ENCODE measurements at places on chromosomes 1 and 21.

- no peak for DNase-seq
Measured at GRCh38 chr1:87300628-87301027, 28.1 kb upstream of the LMO4 start.

GRCh38 chr1:84988588-84988987 lies 8.3 kb downstream of the MCOLN2 start:
- DNase-seq: no peak

DNA sequence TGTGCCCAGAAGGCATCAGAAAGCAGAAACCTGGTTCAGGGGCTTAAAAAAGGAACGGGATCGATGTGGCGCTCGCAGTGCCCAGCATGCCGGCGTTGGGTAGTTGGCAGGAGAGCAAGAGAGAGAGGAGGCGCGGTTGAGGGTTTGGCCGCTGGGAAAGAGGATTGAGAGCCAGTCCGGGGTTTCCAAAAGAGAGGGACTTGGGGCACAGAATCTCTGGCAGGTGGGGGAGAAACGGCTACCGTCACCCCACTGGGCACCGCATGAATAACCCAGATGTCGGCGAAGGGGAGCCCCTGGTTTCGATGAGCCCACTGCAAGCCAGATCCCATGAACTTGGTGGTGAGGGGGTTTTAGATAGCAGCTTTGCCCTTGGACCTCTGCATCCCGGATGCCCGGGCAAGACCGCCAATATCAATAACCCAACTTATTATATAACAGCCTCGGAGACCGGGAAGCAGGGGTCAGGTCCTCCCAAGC lies 60.4 kb upstream of the ACOT11 start:
- no peak for DNase-seq

DNA sequence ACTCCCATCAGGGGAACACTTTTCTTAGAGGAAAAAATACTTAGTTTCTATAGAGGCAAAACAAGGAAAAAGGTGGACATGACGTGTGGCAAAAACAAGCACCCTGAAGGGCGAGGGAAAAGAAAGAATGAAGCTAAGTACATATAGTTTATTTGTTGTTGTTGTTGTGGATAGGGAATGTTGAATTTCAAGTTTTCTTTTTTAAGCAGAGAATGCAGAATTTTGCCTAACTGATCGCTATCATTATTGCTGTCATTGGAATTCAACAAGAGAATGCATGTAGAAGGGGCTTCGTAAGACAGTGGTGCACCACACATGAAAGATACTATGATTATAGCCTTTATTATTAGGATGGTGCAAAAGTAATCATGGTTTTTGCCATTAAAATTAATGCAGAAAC lies 144.0 kb downstream of the LMO4 start:
- DNase-seq: no peak

DNA sequence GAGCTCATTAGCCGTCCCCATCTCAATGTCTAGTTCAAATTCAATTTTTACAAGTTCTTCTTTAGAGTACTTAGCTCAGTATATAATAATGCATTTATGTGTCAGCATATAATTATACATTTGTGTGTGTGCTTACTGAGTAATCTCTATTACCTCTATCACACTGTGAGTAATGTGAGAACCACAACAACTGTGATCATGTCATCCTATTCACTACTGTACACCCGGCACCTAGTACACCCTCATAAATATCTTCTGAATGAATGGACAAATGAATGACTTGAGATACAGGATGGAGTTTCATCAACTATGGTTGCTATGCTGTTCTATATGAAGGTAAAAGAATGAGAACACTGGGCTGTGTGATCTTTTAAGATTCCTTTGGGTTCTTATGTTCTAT lies 124.0 kb downstream of the GPATCH2 start:
- DNase-seq: no peak

- no peak for DNase-seq
Measured at GRCh38 chr1:78468521-78468920, 22.3 kb upstream of the PTGFR start.

DNA sequence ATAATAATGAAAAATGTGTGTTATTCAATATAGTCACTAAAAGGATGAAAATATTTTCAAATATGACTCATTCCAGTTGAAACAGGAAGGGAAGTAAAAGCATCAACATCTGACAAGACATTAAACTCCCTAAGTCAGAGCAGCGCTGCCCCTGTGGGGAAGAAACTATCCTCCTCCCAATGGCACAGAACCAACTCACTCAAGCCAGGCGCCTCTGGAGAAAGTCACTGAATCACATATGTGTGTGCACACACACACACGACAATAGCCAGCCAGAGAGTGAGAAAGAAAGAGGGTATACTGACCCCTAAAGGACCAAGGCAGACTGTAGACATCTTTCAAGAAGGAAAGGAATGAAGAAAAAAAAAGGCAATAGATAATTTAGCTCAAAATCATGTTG lies 126.9 kb downstream of the SETD4 start:
- DNase-seq: no peak

GRCh38 chr1:95905818-95906395 lies 671.9 kb downstream of the RWDD3 start:
- DNase-seq: no peak

DNA sequence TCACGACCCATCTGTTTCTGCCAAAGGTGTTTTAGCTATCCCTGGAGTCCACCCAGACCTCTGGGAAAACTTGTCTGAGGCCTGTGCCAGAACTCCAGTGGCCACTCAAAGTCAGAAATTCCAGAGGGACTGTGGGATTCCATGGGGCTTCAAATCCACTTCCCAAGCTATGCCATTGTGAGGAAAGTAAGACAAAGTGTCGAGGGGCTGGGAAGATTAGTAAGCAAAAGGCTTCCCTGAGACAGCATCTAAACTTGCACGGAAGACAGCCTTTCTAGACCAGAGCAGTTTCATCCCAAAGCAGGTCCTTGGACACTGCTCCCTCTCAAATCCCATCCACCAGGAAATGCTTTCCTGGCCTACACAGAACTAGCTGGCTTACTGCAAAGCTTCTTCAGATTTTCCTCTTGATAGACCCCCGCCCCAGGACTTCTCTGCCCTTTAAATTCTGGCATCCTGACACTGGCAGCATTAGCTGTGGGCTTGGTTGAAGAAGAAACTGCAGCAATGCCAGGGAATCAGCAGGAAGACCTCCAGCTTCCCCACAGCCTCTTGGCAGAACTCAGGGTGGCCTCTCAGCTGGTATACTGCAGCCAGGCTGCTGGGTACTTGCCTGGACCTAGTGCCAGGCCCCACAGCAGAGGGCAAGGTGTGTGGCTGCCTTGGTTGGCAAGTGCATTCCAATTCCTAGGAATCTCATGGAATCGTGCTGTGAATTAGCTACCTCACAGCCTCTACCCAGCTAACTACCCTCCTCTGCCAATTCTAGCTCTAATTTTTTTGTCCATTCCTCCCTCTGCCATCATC lies 27.3 kb upstream of the LMX1A start:
- no peak for DNase-seq

GRCh38 chr21:35962917-35963316 lies 97.4 kb downstream of the SETD4 start:
- no peak for DNase-seq

GRCh38 chr1:198491028-198491427 lies 49.5 kb downstream of the ATP6V1G3 start:
- DNase-seq: no peak

GRCh38 chr1:3033040-3033789 lies 11.9 kb downstream of the ACTRT2 start:
- DNase-seq: no peak

DNA sequence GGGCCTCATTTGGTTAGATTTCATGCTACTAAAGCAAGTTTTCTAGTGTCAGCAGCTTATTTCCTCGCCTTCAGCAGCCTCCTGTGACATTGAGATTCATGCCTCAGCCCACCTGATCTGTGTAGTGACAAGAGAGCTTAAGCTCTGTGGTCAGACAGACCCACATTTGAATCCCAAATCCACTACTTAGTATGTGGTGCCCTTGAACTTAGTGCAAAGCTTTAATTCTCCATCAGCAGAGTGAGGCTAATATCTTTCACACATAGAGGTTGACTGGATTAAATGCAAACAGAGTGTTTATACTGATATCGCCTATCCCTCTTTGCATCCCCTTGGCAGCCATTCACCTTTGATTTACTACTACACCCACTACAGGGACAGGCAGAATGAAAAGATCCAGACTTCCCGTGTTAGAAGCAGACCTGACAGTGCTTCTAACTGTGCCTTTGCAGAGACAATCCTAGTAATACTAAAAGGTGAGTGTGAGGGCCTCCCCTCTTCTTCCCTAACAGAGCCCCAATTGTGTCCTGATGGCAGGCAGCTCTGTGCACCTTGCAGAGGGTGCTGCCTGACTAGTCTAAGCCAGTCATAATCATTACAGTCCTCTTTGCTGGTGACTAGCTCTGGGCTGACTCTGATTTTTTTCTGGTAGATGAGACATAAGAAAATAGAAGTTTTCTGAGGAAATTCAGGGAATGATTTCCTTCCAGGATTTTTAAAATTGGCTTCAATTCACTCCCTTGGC lies 264.0 kb downstream of the CTH start:
- no peak for DNase-seq

DNA sequence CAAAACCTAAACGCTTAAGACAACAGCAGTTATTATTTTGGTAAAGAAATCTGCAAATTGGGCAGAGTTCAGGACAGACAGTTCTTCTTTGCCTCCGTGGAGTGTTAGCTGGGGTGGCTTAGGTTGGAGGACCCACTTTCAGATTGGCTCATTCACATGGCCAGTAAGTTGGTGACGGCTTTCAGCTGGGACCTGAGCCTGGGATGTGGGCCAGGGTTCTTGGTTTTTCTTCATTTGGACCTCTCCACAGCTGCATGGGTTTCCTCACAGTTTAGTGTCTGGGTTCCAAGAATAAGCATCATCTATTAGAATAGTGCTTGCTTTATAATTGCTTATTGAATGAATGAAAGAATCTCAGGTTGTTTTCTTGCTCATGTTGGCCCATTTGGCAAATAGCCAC lies 72.2 kb downstream of the ATF6 start:
- no peak for DNase-seq

GRCh38 chr1:31027693-31028526 lies 37.6 kb downstream of the PUM1 start:
- no peak for DNase-seq

GRCh38 chr1:33119050-33119449 lies 38.1 kb downstream of the AZIN2 start:
- no peak for DNase-seq

DNA sequence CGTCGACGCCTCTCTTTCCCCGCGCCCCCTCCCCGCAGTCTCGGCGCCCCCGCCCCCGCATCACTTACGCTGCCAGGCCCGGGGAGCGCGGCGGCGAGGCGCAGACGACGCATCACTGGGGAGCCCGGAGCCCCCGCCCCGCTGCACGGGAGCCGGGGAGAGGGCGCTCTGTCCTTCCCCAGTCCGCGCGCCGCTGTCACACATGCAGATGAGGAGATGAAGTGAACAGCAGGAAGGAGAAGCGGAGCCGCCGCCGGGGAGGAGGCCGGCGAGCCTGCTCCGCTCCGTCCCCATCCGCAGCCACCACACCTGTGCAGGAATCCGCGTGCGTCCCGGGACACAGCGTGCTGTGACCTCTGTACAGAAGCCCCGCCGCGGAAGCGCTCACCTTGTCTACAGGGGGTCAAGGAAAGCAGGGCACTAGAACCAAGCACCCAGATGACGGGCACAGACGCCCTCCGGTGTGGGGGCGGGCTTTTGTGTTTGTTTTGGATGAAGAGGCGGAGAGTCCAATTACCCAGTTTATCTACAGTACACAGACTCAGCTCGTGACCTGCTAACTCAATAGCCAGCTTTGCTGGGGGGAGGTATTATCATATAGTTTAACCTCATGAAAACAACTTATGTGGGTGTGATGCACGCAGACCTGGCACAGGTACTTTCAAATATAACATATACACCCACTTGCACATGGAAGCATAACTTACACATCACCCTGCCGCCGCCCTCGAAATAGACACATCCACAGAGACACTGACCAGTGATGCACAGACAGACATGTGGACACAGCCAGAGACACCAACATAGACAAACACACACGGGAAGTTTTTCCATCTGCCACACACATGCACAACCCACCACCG lies 12.4 kb downstream of the KLHDC8A start:
- no peak for DNase-seq

DNA sequence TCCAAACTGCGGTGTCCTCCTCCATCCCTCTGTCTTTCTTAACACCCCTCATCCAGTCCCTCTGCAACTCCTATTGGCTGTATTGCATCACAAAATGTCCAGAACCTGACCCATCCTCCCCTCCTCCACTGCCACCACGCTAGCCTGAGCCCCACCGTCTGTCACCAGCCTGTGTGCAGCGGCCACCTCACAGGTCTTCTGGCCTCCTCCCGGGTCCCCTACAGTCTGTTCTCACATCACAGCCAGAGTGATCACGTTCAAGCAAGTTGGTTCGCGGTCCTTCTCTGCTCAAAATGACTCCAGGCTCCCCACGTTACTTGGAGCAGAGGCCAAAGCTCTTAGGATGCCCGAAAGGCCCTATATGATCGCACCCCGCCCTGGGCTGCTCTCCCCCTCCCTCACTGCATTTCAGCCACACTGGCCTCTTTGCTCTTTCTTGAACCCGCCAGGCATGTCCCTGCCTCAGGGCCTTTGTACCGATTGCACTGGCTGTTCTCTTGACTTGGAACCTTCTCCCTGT lies 2.4 kb upstream of the PADI4 start:
- no peak for DNase-seq

GRCh38 chr1:238153253-238153652 lies 262.5 kb upstream of the ZP4 start:
- no peak for DNase-seq

DNA sequence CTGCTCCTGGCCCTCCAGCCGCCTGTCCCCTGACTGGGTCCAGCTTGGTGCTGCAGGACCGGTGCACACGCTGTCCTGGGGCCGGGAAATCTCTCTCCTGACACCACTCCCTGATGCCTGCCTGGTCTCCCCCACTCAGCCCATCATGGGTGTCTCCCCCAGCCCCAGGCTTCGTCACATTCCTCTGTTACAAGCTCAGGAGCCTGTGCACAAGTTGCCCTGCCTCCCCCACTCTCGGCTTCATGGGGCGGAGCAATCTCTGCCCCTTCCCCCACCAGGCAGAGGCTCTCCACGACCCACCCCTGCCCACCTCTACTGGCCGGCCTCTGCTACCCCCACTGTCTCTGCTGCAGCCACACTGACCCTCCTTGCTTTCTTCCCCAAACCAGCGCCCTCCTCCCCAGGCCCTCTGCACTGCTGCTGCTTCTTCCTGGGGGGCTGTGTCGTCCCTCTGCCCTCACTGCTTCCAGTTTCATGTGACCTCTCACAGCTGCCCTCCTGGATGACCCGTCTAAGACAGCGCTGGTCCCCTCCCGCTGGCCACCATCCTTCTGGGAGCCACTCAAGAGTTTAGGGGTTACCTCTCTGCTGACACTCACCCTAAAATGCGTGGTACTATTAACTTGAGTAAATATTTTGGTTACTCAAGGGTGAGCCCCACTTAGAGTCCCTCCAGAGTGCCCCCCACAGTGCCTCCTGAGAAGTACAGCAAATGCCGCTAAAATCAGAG lies 5.7 kb upstream of the RIPK4 start:
- DNase-seq: no peak

DNA sequence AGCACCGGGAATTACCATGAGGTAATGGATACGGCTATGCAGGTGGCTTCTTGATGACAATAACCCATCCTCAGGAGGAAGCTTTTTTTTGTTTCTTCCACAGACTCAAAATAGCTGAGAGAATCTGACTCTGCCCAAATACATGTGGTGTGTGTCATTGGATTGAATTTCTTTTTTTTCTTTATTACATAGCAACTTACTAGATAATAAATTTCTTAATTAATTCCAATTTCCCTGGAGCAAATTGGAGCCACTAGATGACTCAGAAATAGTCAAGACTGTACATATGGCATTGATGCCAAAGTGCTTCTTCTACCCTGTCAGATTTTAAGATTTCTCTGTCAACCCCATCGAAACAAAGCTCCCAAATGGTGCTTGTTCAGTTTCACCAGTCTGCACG lies 42.7 kb downstream of the L1TD1 start:
- DNase-seq: no peak

Data from SHP77 treated with DMSO at 0.1 percent for 48 hours (cell line).